ENCODE measurements at places on chromosomes 12 and 14. TPM values are rescaled to one million over a fixed set of nuclear protein-coding genes. Genes with fewer than 3 reads are reported as not detected.

Gene INSM2
- not detected for total RNA-seq

Gene LRR1
- 8.3 TPM for total RNA-seq

Gene ARPC3
- 1,344 TPM for total RNA-seq

Gene DCN
- 16.2 TPM for total RNA-seq

Gene PLEKHH1
- 1.8 TPM for total RNA-seq

Gene LRP1-AS
- total RNA-seq = not detected

Gene WNT5B
- total RNA-seq = 9.6 TPM

Gene CMTM5
- total RNA-seq = not detected

Gene KCNJ8
- 0.10 TPM for total RNA-seq

Gene FERMT2
- total RNA-seq = 101 TPM

Gene MYO1H
- total RNA-seq = not detected

Gene PPTC7
- total RNA-seq = 11.4 TPM

Gene DENND5B
- 10.7 TPM for total RNA-seq

Gene MTERF2
- 11.1 TPM for total RNA-seq

Gene RPL10L
- not detected for total RNA-seq

Gene TAS2R9
- total RNA-seq = 0.18 TPM

Gene NDUFB1
- 312 TPM for total RNA-seq

Gene MLF2
- total RNA-seq = 186 TPM

Gene BEST3
- 0.82 TPM for total RNA-seq

Gene LTB4R
- 7.9 TPM for total RNA-seq

Gene CCDC197
- total RNA-seq = not detected

Gene PLD4
- total RNA-seq = not detected

Gene SRGAP1
- 16.4 TPM for total RNA-seq

Gene TPPP2
- not detected for total RNA-seq

Gene RFLNA
- total RNA-seq = 0.41 TPM

Gene SLC6A12
- total RNA-seq = 0.70 TPM

Gene OR4E2
- not detected for total RNA-seq

Gene RPGRIP1
- not detected for total RNA-seq

Gene EIF5
- total RNA-seq = 126 TPM

Gene DPF3
- 6.2 TPM for total RNA-seq

Gene PCK2
- total RNA-seq = 6.4 TPM

Gene BIN2
- not detected for total RNA-seq

Gene LPCAT3
- total RNA-seq = 19.4 TPM

Gene IL26
- not detected for total RNA-seq

Gene EID3
- total RNA-seq = 5.8 TPM

Gene RIMBP2
- total RNA-seq = not detected

Gene ENDOU
- total RNA-seq = not detected

Gene ADAM21
- 0.19 TPM for total RNA-seq

Gene L3HYPDH
- 74.9 TPM for total RNA-seq

Gene ANKS1B
- not detected for total RNA-seq
